ENCODE measurements at places on chromosomes 4 and X. TPM values are rescaled to one million over a fixed set of nuclear protein-coding genes. Genes with fewer than 3 reads are reported as not detected.

- DNase-seq, result no peak
Measured at GRCh38 chr4:10008609-10009005, 12.7 kb downstream of the SLC2A9 start.

The SPATA18 gene
- 2.5 TPM for total RNA-seq

GRCh38 chr4:181271116-181271640, 972.0 kb upstream of the TENM3 start:
- no peak for DNase-seq

DNA sequence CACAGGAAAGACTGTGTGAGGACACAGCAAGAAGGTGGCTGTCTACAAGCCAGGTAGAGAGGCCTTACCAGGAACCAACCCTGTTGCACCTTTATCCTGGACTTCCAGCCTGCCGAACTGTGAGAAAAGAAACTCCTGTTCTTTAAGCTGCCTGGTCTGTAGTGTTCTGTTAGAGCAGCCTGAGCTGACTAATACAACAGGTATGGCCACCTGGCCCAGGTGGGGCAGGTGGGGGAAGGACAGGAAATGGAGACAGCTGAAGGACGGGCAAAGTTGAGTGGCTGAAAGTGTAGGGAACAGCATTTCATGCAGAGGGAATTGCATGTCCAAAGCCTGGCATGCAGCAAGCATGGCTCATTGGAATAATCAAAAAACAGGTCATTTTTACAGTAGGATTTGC, 35.1 kb downstream of the CYTL1 start:
- peak; percentile 18 for DNase-seq

GRCh38 chr4:173707658-173708419, 177.8 kb upstream of the HAND2 start:
- no peak for DNase-seq

DNA sequence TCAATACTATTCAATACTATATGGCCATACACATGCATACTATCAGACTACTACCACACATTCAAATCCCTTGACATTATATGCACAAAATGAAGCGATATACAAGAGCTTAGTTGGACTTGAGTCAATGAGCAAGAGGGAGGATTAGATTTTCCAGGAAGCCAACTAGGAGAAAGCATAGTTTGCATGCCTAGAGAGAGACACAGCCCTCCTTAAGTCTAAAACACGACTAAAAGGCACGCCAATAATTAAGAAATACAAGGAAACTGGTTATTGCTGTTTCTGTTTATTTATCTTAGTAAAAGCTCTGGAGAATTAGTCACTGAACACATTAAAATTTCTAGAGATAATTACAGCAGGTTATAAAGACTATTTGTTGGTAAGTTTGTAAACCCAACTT, 21.8 kb downstream of the MBNL3 start:
- no peak for DNase-seq

The RBM46 gene
- 22.9 TPM for total RNA-seq

All from GM23338 (cell line).